ENCODE measurements at places on chromosomes 16 and 17. TPM values are rescaled to one million over a fixed set of nuclear protein-coding genes. Genes with fewer than 3 reads are reported as not detected.
A peak's percentile ranks its signal among the peaks of the same experiment; 100 is the strongest.

CFDP1 gene
- 120 TPM for total RNA-seq

JPT2 gene
- 15.3 TPM for total RNA-seq

TBC1D3I gene
- 2.7 TPM for total RNA-seq

KRT36 gene
- total RNA-seq = 0.42 TPM

PPL gene
- 246 TPM for total RNA-seq

DNA sequence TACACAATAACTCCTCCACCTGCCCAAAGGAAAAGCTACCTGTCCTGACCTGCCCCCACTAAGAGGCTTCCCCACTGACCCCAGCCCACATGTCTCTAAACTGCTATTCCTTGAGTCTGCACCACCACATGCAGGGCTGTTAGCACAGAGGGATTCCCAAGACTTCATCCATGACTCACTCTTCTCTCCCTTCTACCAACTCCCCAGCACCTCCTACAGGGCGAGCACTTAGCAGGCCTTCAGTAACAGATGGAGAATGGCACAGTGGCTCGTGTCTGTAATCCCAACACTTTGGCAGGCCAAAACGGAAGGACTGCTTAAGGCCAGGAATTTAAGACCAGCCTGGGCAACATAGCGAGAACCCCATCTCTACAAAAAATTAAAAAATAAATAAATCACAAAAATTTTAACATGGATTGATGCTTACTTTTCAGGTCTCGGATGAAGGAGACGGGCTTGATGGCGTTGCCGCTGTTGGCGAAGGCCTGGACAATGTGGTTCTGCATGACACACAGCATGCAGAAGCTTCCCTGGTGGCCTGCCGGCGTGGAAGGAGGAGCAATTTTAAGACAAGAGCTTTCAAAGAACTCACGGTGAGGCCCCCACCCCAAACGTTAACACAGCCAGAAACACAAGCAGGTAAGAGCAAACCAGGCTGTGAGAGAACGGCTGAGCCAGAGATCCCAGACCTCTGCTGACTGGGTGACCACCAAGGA, 12.0 kb downstream of the USP36 start:
- H3K36me3 ChIP-seq = peaks cover 31% of the 10 kb centered on the region
- H3K4me1 ChIP-seq = peaks cover 10% of the 10 kb centered on the region
- no peak for DNase-seq

- no peak overlapping the region for H3K27ac ChIP-seq
- no peak overlapping the region for H3K4me3 ChIP-seq
- DNase-seq = no peak
- no peaks in the 10 kb centered on the region for H3K36me3 ChIP-seq
- H3K27me3 ChIP-seq = no peaks in the 10 kb centered on the region
- H3K4me1 ChIP-seq = peaks cover 14% of the 10 kb centered on the region
Observed at GRCh38 chr16:50183316-50183715, 30.2 kb downstream of the TENT4B start.

DNA sequence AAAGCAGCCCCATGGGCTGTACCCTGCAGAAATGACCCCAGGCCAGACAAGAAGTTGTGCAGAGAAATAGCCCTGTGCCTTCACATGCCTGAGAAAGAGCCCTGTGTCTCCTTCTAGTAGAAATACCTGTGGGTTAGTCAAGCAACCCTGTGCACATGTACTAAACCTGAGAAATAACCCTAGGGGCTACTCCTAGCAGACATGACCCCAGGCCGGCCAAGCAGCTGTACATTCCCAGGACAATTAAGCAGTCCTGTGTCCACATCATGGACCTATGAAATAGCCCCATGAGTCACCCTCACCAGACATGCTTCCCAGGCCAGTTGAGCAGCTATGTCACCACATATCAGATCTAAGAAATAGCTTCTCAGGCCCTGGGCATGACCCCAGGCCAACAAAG, 519.7 kb upstream of the CA10 start:
- H3K4me3 ChIP-seq = no peak overlapping the region
- DNase-seq = no peak
- no peaks in the 10 kb centered on the region for H3K36me3 ChIP-seq
- H3K4me1 ChIP-seq = no peaks in the 10 kb centered on the region
- no peak overlapping the region for H3K27ac ChIP-seq
- H3K27me3 ChIP-seq = no peaks in the 10 kb centered on the region

DNA sequence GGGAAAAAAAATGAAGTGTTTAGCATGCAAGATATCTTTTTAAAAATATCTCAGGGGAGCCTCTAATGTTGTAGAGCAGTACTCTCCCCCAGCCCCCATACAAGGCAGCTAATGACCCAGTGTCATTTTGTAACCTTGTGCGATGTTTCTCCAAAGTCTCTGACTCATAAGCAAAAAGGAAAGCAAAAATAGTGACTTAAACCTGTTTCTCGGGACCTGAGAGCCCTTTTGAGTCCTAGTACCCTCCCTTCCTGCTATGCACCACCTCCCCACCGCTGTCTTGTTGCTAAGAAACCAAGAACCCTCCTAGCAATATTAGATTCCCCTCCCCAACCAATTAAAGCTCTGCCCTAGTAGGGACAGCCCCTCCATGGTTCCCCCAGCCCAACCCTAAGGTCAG, 2.8 kb downstream of the MYCBPAP start:
- DNase-seq = no peak
- H3K27ac ChIP-seq = no peak overlapping the region
- no peaks in the 10 kb centered on the region for H3K27me3 ChIP-seq

DNA sequence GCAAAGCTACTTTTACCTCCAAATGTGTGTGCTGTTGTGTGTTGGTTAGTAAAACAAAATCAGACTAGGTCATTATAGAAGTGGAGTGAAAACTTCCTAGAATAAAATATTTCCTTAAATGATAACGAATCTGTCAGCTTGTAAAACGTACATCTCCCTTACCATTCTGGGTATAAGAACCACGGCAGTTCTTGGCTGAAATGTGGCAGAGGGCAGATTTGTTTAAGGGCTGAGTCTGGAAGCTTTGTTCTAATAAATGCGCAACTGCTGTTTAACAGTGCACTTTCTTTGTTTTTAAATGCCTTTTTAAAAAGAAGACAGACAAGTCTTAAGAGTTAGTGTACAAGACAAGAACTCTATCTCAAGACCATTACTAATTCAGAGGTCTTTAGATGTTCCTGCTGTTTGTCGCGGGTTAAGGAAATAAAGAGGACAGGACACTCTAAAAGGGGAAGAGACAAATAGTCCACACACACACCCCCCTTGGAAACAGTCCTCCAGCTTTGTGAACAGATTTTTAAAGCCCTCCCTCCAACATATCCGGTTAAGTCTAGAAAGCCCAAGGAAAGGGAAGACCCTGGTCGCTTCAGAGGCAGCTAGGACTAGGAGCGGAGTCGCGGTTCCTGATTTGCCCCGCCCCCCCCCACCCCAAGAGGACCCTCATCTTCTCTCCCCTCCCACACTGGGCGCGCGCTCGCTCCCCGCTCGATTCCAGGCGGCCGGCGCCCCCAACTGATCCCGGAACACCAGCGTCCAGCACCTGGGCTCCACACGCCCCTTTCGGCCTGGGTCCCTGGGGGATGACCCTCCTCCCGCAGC, 658 bp downstream of the SYNRG start:
- H3K4me3 ChIP-seq = peak overlapping the region; percentile 78
- H3K36me3 ChIP-seq = no peaks in the 10 kb centered on the region
- peak overlapping the region; percentile 93 for H3K27ac ChIP-seq
- H3K4me1 ChIP-seq = no peaks in the 10 kb centered on the region

GRCh38 chr17:38890410-38890746, 20.5 kb downstream of the LASP1 start:
- no peak for DNase-seq
- peaks cover 90% of the 10 kb centered on the region for H3K4me1 ChIP-seq
- H3K4me3 ChIP-seq = no peak overlapping the region
- peaks cover 62% of the 10 kb centered on the region for H3K36me3 ChIP-seq
- no peaks in the 10 kb centered on the region for H3K27me3 ChIP-seq

DNA sequence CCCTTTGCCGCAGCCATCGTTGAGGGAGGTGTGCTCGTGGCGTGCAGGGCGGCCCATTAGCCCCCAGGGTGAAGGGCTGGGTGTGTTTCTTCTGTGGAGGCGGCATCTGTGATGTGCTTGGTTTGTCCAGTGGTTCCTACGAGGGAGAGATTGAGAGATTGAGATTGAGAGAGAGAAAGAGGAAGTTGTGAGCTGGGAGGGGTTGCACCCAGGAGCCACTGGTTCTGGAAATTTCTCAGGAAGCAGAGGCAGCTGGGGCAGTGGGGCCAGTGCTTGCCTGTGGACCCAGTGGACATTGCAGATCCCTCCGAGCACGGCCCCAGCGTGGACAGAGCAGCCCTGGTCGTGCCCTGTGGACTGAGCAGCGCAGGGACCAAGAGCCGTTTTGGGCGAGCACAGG, 72.0 kb upstream of the ZNF750 start:
- H3K36me3 ChIP-seq = no peaks in the 10 kb centered on the region
- no peak overlapping the region for H3K4me3 ChIP-seq
- no peaks in the 10 kb centered on the region for H3K27me3 ChIP-seq
- H3K4me1 ChIP-seq = peaks cover 16% of the 10 kb centered on the region

GRCh38 chr16:84434800-84435199, 66.5 kb downstream of the ATP2C2 start:
- DNase-seq = no peak
- H3K4me1 ChIP-seq = no peaks in the 10 kb centered on the region
- peaks cover 7% of the 10 kb centered on the region for H3K27me3 ChIP-seq
- H3K36me3 ChIP-seq = no peaks in the 10 kb centered on the region
- H3K27ac ChIP-seq = no peak overlapping the region
- H3K4me3 ChIP-seq = no peak overlapping the region

GRCh38 chr16:29029168-29029994, 44.5 kb downstream of the LAT start:
- no peaks in the 10 kb centered on the region for H3K4me1 ChIP-seq
- peaks cover 13% of the 10 kb centered on the region for H3K27me3 ChIP-seq
- H3K27ac ChIP-seq = no peak overlapping the region

- no peak overlapping the region for H3K27ac ChIP-seq
- no peak for DNase-seq
- no peaks in the 10 kb centered on the region for H3K27me3 ChIP-seq
- H3K36me3 ChIP-seq = no peaks in the 10 kb centered on the region
- no peak overlapping the region for H3K4me3 ChIP-seq
Observed at GRCh38 chr17:30222721-30223175, 12.7 kb downstream of the SLC6A4 start.

DNA sequence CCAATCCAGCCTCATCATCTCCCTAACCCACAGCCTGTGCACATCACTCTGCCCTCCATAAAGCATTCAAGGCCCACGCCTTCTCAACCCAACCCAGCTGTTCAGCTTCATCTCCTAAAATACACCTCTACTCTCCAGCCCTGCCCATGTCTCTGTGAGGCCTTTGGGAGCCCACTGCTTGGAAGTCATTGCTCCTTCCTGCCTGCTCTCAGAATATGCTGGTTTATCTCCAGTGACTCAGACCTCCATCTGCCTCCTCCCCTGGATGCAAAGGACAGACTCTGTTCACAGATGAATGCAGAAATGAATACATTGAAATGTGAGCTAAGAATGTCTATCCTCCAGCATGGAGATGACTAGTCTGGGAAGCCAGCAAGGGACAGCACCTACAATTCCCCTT, 19.0 kb downstream of the KCNG4 start:
- no peaks in the 10 kb centered on the region for H3K4me1 ChIP-seq
- H3K27ac ChIP-seq = no peak overlapping the region
- no peak for DNase-seq
- no peak overlapping the region for H3K4me3 ChIP-seq

DNA sequence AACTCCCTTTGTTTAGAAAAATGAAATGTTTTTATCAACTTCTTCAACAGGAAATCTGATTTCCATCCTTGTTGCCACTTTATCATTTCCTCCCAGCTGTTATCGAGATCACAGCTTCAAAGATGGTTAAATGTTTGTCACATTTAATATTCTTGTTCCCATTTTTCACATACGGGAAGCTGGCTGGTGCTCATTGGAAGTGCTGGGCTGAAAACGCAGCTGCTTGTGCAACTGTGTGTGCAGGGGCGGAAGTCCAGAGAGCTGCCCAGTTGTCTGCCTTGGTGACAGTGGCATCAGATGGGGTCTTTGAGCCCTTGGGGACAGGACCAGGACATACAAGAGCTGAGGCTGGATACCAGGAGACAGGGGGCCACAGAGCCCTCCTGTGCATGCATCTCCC, 549.2 kb upstream of the CDH11 start:
- H3K27ac ChIP-seq = no peak overlapping the region
- H3K4me1 ChIP-seq = no peaks in the 10 kb centered on the region
- H3K27me3 ChIP-seq = no peaks in the 10 kb centered on the region
- H3K36me3 ChIP-seq = no peaks in the 10 kb centered on the region
- DNase-seq = no peak
- no peak overlapping the region for H3K4me3 ChIP-seq

DNA sequence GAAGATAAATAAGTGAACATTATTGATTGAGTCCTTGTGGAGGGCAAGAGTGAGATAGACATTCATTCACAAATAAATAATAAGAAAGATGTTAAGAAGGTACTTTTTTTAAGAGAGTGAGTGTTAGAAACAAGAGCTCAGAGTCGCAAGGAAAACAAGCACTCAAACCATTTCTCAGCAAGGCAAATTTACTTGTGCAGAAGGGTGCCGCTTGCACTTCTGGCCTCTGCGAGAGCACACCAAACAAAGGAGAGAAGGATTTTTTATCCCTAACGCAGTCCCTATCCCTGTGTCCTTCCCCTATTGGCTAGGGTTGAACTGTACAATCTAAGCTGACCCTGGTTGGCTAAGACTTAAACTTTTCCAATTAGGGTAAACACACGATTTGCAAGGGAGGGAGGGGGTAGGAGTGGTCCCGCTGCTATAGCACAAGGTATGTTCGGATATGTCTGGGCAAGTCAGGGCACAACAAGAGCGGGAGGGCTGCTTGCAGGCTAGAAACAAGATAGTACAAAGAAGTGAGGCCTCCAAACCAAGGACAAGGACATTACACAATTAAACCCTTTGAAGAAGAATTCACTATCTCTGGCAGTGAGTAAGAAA, 156.2 kb downstream of the PPM1E start:
- no peaks in the 10 kb centered on the region for H3K27me3 ChIP-seq
- no peaks in the 10 kb centered on the region for H3K4me1 ChIP-seq
- H3K27ac ChIP-seq = no peak overlapping the region

- H3K36me3 ChIP-seq = no peaks in the 10 kb centered on the region
- DNase-seq = no peak
- peaks cover 18% of the 10 kb centered on the region for H3K4me1 ChIP-seq
- no peaks in the 10 kb centered on the region for H3K27me3 ChIP-seq
Observed at GRCh38 chr17:50551433-50551815, 4.5 kb downstream of the SPATA20 start.

DNA sequence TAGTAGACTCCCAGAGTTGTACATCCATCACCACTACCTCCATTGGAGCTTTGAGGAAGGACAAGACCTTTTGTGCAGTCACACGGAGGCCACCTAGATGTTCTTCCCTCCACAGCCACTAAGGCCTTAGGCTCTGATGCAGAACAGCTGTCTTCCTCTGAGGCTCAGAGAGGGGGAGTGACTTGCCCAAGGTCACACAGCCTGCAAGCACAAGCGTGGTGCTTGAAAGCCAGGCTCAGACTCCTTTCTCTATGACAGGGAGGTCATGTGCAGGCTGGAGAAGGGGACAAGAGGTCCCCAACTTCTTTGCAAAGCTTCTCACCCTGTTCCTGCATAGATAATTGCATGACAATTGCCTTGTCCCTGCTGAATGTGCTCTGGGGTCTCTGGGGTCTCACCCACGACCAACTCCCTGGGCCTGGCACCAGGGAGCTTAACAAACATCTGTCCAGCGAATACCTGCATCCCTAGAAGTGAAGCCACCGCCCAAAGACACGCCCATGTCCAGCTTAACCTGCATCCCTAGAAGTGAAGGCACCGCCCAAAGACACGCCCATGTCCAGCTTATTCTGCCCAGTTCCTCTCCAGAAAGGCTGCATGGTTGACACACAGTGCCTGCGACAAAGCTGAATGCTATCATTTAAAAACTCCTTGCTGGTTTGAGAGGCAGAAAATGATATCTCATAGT, 12.7 kb downstream of the SCGB1C2 start:
- no peak for DNase-seq
- H3K27me3 ChIP-seq = no peaks in the 10 kb centered on the region
- H3K36me3 ChIP-seq = no peaks in the 10 kb centered on the region
- H3K4me1 ChIP-seq = no peaks in the 10 kb centered on the region
- H3K4me3 ChIP-seq = no peak overlapping the region
